ENCODE measurements at places on chromosomes 6 and 20.

DNA sequence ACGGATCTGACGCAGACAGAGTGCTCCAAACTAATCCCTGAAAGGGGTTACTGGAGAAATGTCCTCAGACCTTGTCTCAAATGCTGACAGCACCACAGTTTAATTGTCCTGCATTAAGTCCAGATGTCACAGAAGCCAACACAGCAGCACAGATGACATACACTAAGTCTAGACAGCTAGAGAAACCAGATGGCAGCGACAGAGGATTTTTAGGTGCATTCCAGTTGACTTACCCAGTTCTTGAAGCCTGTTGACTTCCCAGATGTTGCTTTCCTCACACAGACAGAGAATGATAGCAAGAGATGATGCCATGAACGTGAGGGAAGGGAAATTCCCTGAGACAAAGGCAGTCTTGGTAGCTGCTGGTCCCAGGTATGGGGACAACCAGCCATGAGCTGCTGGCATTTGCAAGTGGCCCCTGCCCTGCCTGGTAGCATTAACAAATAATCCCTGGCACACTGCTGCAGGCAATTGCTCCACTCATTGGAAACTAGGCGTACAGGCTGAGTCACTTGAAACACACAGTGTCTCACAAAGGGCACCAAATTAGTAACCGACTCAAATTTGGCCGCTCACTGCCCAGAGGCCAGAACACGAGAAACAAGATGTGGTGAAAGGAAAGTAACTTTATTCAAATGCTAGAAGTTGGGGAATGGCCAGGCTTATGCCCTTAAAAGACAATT, 52.2 kb downstream of the ADGB start:
- DNase-seq = no peak

GRCh38 chr6:42010185-42010891, 40.0 kb upstream of the TAF8 start:
- no peak for DNase-seq

GRCh38 chr6:73710470-73710869, 14.5 kb downstream of the CD109 start:
- no peak for DNase-seq

- no peak for DNase-seq
These were observed 6.7 kb downstream of the ATG5 start for GRCh38 chr6:106318851-106319250.

Data from Panc1 (cell line).